ENCODE measurements at places on chromosomes 11 and 22.

GRCh38 chr11:7651140-7651551, 22.2 kb downstream of the CYB5R2 start:
- DNase-seq, result no peak

DNA sequence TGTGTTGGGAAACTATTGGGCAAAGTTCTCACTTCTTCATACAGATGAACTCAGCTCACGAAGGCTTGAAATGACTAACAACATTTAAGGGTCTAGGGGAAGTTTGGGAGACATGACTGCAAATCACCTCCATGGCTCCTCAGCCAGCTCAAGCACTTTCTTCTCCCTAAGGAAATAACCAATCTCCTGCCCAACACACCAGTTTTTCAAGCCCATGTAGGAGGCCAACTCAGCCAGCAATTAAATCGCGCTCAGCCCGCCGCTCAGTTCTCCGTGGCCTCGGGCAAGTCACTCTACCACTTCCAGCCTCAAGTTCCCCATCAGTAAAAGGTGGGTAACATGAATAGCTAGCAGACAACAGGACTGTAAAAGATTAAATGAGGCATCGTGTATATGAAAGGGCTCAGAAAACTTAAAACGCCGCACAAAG, 796 bp downstream of the POLDIP3 start:
- no peak for DNase-seq

- no peak for DNase-seq
These were observed 254.6 kb upstream of the CCDC90B start for GRCh38 chr11:83540728-83541127.

DNA sequence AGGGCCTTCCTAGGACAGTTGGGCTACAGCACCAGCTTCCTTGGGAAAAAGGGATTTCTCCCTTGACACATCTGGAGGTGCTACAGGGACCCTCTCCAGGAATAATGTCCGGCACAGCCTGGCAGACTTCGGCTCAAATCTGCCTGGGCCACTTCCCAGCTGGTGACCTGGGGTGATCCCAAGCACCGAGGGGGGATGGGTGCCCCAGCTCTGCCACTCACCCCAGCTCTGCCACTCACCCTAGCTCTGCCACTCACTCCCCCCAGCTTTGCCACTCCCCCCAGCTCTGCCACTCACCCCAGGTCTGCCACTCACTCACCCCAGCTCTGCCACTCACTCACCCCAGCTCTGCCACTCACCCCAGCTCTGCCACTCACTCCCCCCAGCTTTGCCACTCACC, 9.9 kb downstream of the OSBPL5 start:
- no peak for DNase-seq

DNA sequence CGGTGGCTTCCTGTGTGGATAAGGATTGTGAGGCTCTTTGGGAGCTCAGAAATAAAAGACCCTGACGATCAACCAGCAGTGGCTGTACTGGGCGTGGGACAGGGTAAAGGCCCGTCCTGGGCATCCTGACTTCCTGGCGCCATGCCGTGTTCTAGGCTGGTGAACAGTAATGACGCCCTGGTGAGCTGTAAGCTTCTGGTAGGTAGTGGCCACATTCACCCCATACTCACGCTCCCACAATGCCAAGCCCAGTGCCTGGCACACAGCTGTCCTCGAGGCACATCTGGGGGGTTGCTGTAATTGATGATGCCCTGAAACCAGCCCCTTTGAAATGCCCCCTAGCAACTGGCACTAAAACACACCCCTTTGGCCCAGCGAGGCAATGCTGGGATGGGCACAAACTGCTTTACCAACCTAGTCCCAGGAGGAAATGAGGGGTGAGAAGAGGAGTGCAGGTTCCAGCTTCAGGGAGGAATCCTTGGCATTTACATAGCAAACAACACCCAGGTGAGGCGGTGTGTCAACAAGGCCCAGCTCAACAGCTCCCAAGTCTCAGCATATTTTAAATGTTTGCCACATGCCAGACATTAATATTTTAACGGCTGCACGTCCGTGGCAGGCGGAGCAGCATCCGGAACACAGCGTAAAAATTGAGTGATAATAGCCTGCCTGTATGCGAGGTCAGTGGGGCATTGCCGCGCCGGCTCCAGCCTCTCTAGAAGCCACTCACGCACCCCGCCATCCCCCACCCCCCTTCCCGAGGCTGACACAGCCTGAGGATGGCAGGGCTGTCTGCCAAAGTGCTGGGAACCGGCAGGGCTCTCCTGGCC, 79.3 kb downstream of the DSCAML1 start:
- DNase-seq, result no peak

- no peak for DNase-seq
These were observed 2.6 kb upstream of the NAALADL1 start for GRCh38 chr11:65060913-65061408.

GRCh38 chr22:22730655-22731373, 86.4 kb downstream of the GGTLC2 start:
- DNase-seq, result no peak

GRCh38 chr11:114090225-114090910, 30.9 kb downstream of the ZBTB16 start:
- DNase-seq, result no peak

GRCh38 chr22:46457502-46458488, 79.6 kb downstream of the CELSR1 start:
- no peak for DNase-seq

DNA sequence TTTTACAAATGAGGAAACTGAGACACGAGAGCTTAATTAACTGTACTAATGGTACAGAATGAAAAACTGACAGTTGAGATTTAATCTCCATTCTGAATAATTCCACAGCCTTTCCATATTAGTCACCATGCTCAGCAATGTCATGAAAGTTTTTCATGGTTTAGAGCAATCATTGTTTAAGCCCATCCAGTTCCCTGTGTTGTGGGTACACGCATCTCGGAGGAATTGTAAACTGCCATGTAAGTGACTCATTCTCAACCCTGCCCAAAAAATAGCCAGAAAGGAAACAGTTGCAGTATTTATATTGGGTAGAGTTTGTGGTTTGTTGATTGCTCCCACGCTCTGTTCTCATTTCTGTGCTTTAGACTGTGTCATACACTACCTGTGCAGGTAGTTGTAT, 1790.8 kb downstream of the LRRC4C start:
- no peak for DNase-seq

- no peak for DNase-seq
These were observed 87.0 kb upstream of the BLID start for GRCh38 chr11:122202951-122203456.

DNA sequence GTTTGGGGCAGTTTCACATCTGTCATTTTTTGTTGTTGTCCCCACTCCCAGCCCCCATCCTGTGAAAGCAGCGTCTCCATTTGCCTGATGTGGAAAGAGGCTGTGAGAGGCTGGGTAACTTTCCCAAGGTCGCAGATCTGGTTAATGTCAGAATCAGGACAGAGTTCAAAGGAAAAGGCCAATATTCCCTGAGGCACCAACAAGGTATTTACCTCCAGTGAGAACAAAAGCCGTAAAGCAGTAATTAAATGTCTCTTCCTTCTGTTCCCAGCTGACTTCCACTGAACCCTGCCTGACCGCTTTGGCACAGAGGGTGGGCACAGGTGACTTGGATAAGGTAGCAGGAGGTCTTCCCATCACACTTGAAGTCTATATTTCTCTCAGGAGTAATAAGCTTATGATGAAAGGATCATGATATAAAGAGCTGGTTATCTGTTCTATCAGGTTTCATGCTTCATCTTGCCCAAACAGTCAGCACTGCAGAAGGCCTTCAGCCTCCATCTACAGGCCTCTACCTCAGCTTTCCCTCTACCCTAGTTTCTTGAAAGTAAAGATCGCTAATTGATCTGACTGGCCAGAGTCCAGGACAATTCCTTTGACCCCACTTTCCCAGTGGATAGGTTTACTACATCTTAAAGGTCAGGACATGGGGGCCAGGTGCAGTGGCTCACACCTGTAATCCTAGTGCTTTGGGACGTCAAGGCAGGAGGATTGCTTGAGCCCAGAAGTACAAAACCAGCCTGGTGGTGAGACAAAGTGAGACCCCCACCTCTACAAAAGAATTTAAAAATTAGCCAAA, 9.4 kb downstream of the C11orf91 start:
- DNase-seq, result no peak

DNA sequence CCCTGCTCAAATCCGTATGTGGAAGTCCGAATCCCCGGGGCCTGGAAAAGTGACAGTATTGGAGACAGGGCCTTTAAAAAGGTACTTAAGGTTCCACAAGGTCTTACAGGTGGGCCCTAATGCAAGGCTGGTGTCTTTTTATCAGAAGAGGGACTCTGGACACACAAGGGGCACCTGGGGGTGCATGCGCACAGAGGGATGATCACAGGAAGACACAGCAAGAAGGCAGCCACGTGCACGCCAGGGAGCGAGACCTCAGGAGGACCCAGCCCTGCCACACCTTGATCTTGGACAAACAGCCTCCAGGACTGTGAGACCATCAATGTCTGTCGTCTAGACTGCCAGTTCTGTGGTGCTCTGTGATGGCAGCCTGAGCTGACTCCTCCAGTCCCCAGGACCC, 96.5 kb downstream of the SHANK2 start:
- DNase-seq, result no peak

DNA sequence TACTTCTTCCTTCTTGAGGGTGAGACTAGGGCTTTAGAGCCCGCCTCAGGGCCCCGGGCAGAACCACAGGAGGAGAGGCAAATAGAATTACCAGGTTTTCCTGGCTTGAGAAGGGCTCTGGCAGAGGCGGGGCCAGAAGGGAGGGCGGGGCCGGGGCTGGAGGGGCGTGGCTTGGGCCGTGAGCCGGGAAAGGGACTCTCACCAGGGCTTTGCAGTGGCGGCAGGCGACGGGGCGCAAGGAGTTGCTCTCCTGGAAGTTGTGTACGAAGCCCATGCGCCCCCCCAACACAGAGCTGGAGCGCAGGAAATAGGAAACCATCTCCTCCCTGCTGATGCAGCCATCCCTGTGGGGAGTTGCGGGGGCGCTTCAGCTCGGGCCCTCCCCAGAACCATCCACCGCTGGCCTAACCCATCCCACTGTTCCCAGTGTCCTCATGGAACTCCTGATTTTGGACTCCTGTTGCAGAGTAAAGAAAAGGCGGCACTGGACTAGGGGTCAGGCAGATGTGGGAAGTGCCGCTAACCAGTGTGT, 6.9 kb upstream of the NRXN2 start:
- no peak for DNase-seq

DNA sequence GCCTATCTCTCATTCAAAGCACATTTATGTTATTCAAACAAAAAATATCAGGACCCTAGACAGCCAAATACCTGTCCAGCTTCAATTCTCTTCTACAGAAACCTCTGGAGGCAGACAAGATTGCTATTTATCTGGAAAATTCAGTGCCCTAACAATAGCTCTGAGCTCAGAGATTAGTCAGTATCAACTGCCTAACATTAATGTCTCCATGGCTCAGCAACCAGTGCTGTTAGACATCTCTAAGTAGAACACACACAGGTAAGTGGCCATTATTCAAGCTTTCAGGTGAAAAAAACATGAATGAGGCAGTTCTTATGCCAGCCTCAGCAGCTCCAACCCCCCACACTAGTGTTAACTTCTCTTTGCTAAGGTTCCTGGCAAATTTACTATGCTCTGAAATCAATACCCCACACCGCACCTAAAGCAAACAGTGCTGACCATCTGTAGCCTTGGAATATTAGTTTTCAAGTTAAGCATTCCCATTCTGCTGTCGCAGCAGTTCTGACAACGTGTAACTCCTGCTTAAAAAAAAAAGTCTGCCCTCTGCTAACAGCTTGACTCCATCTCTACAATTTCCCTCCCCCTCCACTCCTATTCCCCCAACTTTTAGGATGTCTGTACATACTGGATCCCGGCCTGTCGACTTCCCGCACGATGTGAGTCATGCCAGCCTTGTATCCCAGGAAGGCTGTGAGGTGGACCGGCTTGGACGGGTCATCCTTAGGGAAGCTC, 1.5 kb downstream of the RPL3 start:
- DNase-seq, result no peak

DNA sequence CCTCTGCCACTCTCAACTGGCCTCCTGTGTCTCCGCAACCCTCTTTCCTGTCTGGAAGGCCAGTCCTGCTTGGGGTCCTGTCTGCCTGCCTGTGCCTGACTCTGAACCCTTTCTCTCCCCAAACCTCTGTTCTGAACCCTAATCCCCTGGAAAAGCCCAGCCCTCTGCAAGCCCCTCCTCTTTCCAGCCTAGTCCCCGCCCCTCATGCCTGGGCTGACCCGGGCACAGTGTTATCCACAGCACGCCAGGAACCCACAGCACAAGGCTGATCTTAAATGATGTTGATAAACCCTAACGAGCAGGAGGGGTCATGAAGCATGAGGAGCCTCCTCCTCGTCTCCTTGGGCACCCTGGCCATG, at the start of gene IFITM10:
Gene IFITM10 (minus strand): TSS at position 115 of the 359 bp plus-strand sequence. CDS start 153 bp downstream, outside the sequence.
- no peak for DNase-seq

DNA sequence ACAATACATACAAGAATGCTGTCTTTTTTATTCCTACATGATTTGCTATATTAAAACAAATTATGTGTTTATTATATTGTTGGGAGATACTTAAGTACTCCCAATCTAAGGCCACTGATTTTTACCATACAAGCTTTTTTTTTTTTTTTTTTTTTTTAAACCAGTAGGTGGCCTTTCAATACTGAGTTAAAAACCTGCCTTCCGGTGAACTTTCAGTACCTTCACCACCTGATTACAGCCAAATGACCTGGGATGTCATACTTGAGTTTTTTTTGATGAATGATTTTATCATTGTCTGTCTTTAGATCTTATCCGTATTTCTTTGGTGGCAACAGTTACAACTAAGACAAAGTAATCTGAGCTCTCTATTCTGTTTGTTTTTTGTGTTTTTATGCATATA, 94.0 kb upstream of the FOLH1 start:
- DNase-seq, result no peak

DNA sequence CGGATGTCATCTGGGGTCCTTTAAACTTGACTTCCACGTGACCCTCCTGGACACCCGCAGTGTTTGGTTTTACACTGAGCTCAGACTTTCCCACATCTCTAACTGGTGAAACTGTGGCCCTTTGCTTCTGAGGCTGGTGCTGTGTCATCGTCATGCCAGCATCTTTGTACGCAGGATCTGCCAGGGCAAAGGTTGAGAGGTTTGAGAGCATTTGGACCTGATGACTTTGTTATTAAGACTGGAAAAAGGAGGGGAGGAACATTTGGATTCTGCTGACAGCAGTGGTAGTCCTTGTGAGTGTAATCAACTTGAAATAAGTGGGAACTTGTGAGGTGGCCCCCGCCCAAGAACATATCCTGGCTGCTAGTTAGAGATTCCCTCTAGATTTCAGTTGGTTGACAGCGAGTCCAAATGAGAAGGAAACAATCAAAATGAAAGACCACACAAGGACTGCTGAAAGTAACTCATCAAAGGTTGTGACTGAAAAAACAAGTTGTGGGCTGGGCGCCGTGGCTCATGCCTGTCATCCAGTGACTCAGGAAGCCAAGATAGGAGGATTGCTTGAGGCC, 102.5 kb downstream of the KIAA1671 start:
- DNase-seq, result no peak

GRCh38 chr11:59558270-59558643, 46.9 kb downstream of the OR4D9 start:
- DNase-seq, result no peak

DNA sequence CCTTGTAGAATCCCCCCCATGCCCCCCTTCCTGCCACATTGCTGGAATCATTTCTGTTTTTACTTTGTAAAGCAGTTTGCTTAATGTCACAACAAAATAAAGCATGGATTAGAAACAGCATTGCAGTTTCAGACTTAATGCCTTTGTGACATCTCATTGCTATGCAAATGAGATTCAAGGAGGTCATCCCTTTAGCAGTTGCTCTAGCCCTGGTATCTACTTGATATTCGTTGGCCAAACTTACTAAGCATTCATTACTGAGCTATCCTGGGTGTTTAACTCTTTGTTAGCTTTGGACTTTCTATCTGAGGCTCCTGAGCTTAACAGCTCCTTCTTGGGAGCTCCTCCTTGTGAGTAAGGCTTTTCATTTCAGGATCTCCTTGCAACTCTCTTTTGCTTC, 16.3 kb downstream of the FAT3 start:
- DNase-seq, result no peak

GRCh38 chr11:74721479-74721835, 9.8 kb downstream of the CHRDL2 start:
- no peak for DNase-seq

Data from NCI-H524 treated with DMSO at 0.1 percent for 48 hours (cell line).